ENCODE measurements at places on chromosomes 12 and 14. TPM values are rescaled to one million over a fixed set of nuclear protein-coding genes. Genes with fewer than 3 reads are reported as not detected.
A peak's percentile ranks its signal among the peaks of the same experiment; 100 is the strongest.

The IQSEC3 gene
- total RNA-seq = 0.19 TPM

The GLIPR1L2 gene
- total RNA-seq = 0.44 TPM

The SLC38A2 gene
- total RNA-seq = 222 TPM

The SMCO2 gene
- total RNA-seq = not detected

The GSKIP gene
- 10.3 TPM for total RNA-seq

The CPNE6 gene
- not detected for total RNA-seq

The DGKA gene
- 818 TPM for total RNA-seq

The KCNJ8 gene
- not detected for total RNA-seq

The TAS2R14 gene
- 0.91 TPM for total RNA-seq

- no peak for DNase-seq
- H3K4me1 ChIP-seq = peaks cover 21% of the 10 kb centered on the region
Observed at GRCh38 chr14:100573002-100573756, 14.0 kb downstream of the BEGAIN start.

DNA sequence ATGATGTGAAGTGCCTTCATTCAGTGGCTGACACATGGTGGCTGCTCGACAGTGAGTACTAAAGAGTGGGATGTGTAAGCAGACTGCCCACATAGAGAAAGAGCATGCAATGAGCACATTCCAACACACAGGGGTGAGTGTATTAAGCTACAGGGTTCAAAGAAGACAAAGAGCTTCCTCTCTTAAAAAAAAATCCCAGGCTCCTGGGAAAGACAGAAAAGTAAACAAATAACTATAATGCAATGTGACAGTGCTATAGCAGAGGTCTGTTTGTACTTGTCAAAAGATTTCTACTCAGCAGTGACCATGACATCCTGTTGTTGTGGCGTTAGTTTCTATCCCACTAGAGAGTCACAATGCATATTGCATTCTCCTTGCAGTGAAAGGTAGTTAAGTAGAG is 12.4 kb upstream of the PCNX1 start:
- H3K4me1 ChIP-seq = peaks cover 33% of the 10 kb centered on the region
- no peaks in the 10 kb centered on the region for H3K36me3 ChIP-seq
- H3K27me3 ChIP-seq = no peaks in the 10 kb centered on the region
- no peak overlapping the region for H3K4me3 ChIP-seq
- DNase-seq = no peak

DNA sequence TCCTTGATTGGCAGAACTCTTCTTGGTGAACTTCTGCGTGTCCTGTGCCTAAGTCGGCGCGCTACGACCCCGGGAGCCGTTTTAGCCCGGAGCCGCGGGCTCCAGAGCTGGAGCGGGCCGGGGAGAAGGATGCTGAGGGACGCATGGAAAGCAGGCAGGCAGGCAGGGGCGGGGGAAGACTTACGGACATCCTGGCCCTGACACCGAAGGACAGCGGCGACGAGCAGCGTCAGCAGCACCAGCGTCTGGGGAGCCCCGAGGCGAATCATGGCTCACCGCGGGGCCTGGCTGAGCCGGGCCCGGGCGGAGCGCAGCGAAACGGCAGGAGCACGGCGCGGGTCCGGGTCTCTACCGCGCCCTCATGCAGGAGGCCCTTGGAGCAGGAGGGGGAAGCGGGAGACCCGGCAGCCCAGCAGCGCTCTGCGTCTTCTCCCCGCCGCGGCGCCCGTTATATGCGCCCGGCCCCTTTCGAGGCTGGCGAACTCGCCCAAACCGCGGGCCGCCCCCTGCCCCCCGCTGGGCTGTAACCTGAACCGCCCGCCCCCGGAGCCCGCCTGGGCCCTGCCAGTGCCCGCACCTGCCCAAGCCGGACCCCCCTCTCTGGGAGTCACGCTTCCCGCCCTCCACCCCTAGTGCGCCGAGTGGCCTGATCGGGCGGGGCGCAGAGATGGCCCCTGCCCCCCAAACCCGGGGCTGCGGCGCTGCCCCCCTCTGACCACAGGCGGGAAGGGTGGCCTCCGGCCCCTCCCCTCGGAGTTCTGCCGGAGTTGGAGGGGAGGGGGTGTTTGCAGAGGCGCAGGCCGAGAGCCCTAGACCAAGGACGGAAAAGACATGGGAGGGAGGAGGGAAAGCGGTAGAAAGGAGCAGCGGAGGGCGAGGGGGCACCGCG is at the start of gene COL2A1:
Gene COL2A1, minus strand, starts transcription at position 424 of the 889 bp plus-strand sequence. Its CDS starts 155 bp downstream, at position 269.
- no peak within 1 kb of the TSS for H3K27ac ChIP-seq
- DNase-seq = no peak
- peak within 1 kb of the TSS; percentile 37 for H3K4me3 ChIP-seq
- H3K4me1 ChIP-seq = peaks cover 44% of the 10 kb centered on the region
- peaks cover 72% of the 10 kb centered on the region for H3K27me3 ChIP-seq
- H3K36me3 ChIP-seq = no peaks in the 10 kb centered on the region

- no peaks in the 10 kb centered on the region for H3K4me1 ChIP-seq
- H3K27me3 ChIP-seq = no peaks in the 10 kb centered on the region
- DNase-seq = no peak
- H3K4me3 ChIP-seq = no peak overlapping the region
Observed at GRCh38 chr12:120737557-120738251, 12.1 kb downstream of the ACADS start.

- DNase-seq = peak; percentile 51
- no peaks in the 10 kb centered on the region for H3K27me3 ChIP-seq
- H3K36me3 ChIP-seq = peaks cover 62% of the 10 kb centered on the region
- H3K27ac ChIP-seq = no peak overlapping the region
- H3K4me1 ChIP-seq = no peaks in the 10 kb centered on the region
Observed at GRCh38 chr12:124399622-124400021, 104.7 kb downstream of the RFLNA start.

GRCh38 chr14:68856572-68856971 is 63.7 kb upstream of the ZFP36L1 start:
- H3K36me3 ChIP-seq = no peaks in the 10 kb centered on the region
- no peak overlapping the region for H3K4me3 ChIP-seq
- DNase-seq = no peak
- H3K4me1 ChIP-seq = peaks cover 4% of the 10 kb centered on the region

DNA sequence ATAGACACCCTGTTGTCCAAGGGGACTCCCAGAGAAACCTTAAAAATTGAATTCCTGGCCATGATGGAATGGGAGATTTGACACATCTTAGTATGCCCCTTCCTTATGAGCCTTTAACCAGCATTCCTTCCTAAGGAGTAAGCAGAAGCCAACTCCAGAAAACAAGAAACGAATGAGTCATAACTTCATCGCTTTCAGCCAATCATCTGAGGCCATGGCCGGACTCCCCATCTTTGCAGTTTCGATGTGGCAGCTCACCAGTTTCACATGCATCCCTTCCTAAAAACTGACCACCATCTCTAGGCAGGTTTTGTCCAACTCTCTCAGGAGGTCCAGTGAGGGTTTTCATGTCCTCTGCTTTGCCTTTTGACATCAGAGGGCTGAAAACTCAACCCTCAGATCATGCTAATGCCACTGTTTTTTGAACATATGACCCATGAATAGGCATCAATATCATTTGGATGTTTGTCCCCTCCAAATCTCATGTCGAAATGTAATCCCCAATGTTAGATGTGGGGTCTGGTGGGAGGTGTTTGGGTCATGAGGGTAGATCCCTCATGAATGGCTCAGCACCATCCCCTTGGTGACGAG is 19.9 kb downstream of the DAAM1 start:
- DNase-seq = no peak
- H3K4me3 ChIP-seq = no peak overlapping the region
- H3K27ac ChIP-seq = no peak overlapping the region
- H3K27me3 ChIP-seq = no peaks in the 10 kb centered on the region

- H3K27me3 ChIP-seq = no peaks in the 10 kb centered on the region
- no peak overlapping the region for H3K4me3 ChIP-seq
- no peaks in the 10 kb centered on the region for H3K36me3 ChIP-seq
- no peaks in the 10 kb centered on the region for H3K4me1 ChIP-seq
Observed at GRCh38 chr12:63918800-63919300, 74.3 kb downstream of the SRGAP1 start.

- no peak overlapping the region for H3K4me3 ChIP-seq
- H3K27me3 ChIP-seq = no peaks in the 10 kb centered on the region
- H3K36me3 ChIP-seq = no peaks in the 10 kb centered on the region
- no peak overlapping the region for H3K27ac ChIP-seq
- no peak for DNase-seq
- H3K4me1 ChIP-seq = no peaks in the 10 kb centered on the region
Observed at GRCh38 chr12:59972905-59973304, 377.1 kb downstream of the SLC16A7 start.

DNA sequence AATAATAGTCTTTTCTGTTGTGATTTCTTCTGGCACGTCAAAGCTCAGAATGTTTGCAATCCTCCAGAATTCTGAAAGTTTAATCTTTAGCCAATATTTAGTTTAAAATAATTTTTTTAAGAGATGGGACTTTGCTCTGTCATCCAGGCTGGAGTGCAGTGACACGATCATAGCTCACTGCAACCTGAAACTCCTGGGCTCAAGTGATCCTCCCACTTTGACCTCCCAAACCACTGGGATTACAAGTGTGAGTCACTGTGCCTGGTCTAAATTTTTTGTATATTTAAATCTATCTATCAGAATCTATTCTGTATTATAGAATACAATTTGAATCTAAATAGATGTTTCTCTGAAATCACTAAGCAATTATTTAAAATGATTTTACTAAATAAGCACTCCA is 572.7 kb downstream of the VRK1 start:
- no peak overlapping the region for H3K4me3 ChIP-seq
- no peaks in the 10 kb centered on the region for H3K36me3 ChIP-seq
- no peaks in the 10 kb centered on the region for H3K27me3 ChIP-seq
- peaks cover 4% of the 10 kb centered on the region for H3K4me1 ChIP-seq
- no peak for DNase-seq
- H3K27ac ChIP-seq = no peak overlapping the region

- H3K4me3 ChIP-seq = no peak overlapping the region
- no peaks in the 10 kb centered on the region for H3K4me1 ChIP-seq
- H3K36me3 ChIP-seq = peaks cover 42% of the 10 kb centered on the region
- no peak for DNase-seq
Observed at GRCh38 chr14:70382536-70382935, 23.1 kb upstream of the COX16 start.

- no peaks in the 10 kb centered on the region for H3K36me3 ChIP-seq
- no peaks in the 10 kb centered on the region for H3K4me1 ChIP-seq
- H3K27ac ChIP-seq = no peak overlapping the region
- DNase-seq = no peak
- no peaks in the 10 kb centered on the region for H3K27me3 ChIP-seq
Observed at GRCh38 chr14:33029511-33029910, 90.8 kb downstream of the NPAS3 start.

DNA sequence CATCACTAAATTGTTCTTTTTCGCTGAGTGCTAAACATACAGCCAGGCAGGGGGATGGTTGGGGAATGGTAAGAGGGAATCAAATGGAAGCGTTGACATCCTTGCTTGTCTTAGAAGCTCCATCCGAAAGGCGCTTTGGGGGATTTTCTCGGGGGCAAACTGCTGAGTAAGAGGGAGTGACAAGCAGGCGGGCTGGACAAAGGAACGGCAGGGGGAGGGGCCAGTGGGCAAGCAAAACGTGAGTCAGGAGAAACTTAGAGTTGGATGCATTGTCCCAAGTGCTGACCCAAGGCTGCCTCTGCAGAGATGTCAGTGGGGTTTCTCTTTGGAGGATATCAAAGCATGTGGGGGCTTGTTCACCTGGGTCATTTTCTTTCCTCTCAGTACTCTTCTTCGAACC is 480.5 kb downstream of the VRK1 start:
- H3K27me3 ChIP-seq = no peaks in the 10 kb centered on the region
- no peak overlapping the region for H3K4me3 ChIP-seq
- no peak for DNase-seq
- H3K27ac ChIP-seq = no peak overlapping the region

DNA sequence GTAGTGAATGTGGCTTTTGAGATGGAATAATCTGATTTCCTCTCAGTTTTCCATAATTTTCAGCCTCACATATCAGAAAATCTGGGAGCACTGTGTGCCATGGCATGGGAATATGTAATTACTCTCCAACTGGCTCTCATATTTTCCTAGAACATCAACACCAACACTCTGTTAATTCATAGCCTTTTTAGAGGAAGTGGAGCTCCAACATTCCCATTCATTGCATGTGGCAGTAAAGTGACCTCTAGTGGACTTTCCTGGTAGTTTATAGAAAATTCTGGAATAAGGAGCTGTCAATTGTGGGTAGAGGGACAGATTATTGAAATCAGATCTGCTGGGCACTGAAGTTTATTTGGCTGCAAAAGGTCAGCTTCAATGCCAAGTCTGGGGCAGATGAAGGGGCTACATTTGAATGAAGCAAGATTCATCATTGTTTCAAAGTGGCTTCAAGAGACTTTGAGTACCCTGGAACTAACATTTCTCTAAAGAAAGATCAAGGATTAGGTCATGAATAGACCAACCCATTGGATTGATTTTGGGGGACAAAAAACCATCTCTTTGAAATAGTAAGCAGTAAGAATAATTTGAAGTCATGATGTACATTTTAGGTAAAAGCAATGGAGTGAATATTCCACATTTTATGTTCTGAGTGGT is 23.6 kb upstream of the USP44 start:
- H3K27me3 ChIP-seq = no peaks in the 10 kb centered on the region
- H3K27ac ChIP-seq = no peak overlapping the region
- no peak for DNase-seq
- no peaks in the 10 kb centered on the region for H3K36me3 ChIP-seq

DNA sequence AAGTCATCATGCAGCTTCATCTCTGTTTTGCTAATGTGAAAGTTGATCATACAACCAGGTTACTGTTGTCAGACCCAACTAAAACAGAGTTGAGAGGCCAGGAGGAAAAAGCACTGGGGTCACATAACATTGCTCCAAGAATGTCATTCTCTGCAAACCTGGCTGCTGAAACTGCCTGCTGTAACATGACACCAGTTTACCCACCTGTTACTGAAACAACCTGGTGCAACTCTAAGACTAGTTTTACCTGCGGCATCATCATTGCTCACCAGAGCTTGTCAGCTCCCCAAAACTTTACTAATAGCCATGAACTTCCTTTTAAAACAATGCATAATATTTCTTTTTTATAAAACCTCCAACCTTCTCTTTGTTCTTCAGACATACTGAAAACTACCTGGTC is 30.7 kb upstream of the DEGS2 start:
- H3K27me3 ChIP-seq = no peaks in the 10 kb centered on the region
- H3K4me1 ChIP-seq = peaks cover 21% of the 10 kb centered on the region
- H3K36me3 ChIP-seq = no peaks in the 10 kb centered on the region

- peak within 1 kb of the TSS; percentile 45 for H3K4me3 ChIP-seq
- no peak within 1 kb of the TSS for H3K27ac ChIP-seq
- H3K27me3 ChIP-seq = peaks cover 36% of the 10 kb centered on the region
- no peaks in the 10 kb centered on the region for H3K36me3 ChIP-seq
- no peak for DNase-seq
Observed at GRCh38 chr12:31590642-31591379, at the start of gene DENND5B. DENND5B (minus strand) TSS chr12:31591136; CDS start chr12:31590832, 304 bp downstream.

- H3K4me3 ChIP-seq = no peak overlapping the region
- H3K27me3 ChIP-seq = no peaks in the 10 kb centered on the region
- H3K27ac ChIP-seq = no peak overlapping the region
- no peak for DNase-seq
- H3K4me1 ChIP-seq = no peaks in the 10 kb centered on the region
Observed at GRCh38 chr14:55449116-55449515, 8.7 kb upstream of the TBPL2 start.

GRCh38 chr14:34103176-34103575 is 152.3 kb upstream of the EGLN3 start:
- DNase-seq = no peak
- peaks cover 4% of the 10 kb centered on the region for H3K4me1 ChIP-seq
- H3K36me3 ChIP-seq = no peaks in the 10 kb centered on the region
- H3K27me3 ChIP-seq = no peaks in the 10 kb centered on the region
